Activated CD8-positive, alpha-beta memory T cell treated with anti-CD3 and anti-CD28 coated beads, Interleukin-2, amount 10 ng/mL, durations not matched to agents 7 days and 5 days (primary cell): ENCODE measurements at places on chromosomes 4 and X.
A peak's percentile ranks its signal among the peaks of the same experiment; 100 is the strongest.

GRCh38 chr4:20883231-20883630 lies 183.0 kb downstream of the PACRGL start:
- DNase-seq: no peak
- no peaks in the 10 kb centered on the region for H3K36me3 ChIP-seq
- H3K27me3 ChIP-seq: no peaks in the 10 kb centered on the region
- H3K4me1 ChIP-seq: no peaks in the 10 kb centered on the region
- H3K4me3 ChIP-seq: no peak overlapping the region
- H3K27ac ChIP-seq: no peak overlapping the region

DNA sequence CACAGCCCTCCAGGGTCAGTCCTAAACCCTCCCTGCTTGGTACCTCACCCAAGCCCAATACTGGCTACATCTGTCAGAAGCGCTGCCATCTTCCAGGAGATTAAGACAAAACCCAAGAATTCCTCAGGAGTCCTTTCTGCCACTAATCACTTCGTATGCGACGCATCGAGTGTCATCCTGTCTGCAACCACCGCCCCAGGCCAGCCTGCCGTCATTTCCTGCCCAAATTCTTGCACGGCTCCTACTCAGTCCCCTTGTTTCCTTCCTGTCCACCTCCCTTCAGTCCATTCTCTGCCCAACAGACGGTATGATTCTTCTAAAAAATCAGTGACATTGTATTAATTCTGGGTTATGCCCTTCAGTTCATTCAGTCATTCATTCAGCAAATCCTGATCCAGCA lies 113.6 kb downstream of the NFKB1 start:
- H3K27ac ChIP-seq: peak overlapping the region; percentile 94
- H3K4me3 ChIP-seq: peak overlapping the region; percentile 81
- DNase-seq: peak; percentile 83
- no peaks in the 10 kb centered on the region for H3K27me3 ChIP-seq
- peaks cover 69% of the 10 kb centered on the region for H3K36me3 ChIP-seq
- H3K4me1 ChIP-seq: peaks cover 74% of the 10 kb centered on the region

DNA sequence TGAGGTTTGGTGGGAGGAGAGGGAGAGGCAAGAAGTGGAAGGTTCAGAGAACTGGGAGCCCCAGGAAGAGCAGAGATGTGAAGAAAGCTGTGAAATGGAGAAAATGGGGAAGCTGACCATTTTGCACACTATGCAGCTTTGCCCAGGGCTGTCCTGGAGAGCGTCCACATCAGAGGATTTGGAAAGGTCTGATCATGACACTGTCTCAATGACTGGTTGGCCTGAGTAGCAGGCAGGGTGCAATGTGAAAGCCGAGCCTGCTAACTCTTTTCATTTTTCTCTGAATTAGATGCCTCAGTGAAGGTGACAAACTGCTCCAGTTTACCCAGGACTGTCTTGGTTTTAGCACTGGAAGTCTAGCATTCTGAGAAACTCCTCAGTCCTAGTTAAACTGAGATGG lies 330.1 kb upstream of the RPS6KA3 start:
- H3K36me3 ChIP-seq: no peaks in the 10 kb centered on the region
- no peak for DNase-seq
- H3K4me3 ChIP-seq: no peak overlapping the region
- peaks cover 3% of the 10 kb centered on the region for H3K27me3 ChIP-seq
- peak overlapping the region; percentile 52 for H3K27ac ChIP-seq
- peaks cover 20% of the 10 kb centered on the region for H3K4me1 ChIP-seq

DNA sequence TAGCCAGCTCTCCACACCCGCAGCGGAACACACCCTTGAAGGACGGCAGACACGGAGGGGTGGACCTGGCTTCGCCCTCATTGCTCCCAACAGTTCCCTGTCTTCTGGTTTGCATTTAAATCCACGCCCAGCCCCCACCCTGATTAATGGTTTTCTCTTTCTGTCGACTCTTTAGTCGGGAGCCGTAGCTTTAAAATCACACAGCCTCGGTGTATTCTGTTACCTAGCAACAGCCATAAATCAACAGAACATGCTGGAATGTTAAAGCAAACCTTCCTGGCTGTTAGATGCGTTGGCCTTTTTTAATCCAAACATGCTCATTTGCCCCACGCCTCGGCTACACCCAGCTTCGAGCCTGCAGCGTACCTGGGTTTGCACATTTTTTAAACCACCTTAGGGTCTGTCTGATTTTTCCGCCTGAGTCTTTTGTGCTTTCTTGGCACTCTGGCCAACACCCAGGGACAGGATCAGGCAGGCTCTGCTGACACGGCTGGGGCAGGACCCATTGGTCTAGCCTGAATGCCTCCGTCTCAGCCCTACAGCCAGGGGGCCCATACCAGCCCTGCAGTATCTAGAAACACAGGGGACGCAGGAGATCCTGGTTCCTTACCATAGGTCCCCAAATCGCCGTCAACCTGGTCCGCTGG lies 21.4 kb upstream of the PPP2R2C start:
- no peaks in the 10 kb centered on the region for H3K36me3 ChIP-seq
- DNase-seq: no peak
- H3K27me3 ChIP-seq: peaks cover 13% of the 10 kb centered on the region
- H3K4me3 ChIP-seq: no peak overlapping the region
- no peaks in the 10 kb centered on the region for H3K4me1 ChIP-seq

DNA sequence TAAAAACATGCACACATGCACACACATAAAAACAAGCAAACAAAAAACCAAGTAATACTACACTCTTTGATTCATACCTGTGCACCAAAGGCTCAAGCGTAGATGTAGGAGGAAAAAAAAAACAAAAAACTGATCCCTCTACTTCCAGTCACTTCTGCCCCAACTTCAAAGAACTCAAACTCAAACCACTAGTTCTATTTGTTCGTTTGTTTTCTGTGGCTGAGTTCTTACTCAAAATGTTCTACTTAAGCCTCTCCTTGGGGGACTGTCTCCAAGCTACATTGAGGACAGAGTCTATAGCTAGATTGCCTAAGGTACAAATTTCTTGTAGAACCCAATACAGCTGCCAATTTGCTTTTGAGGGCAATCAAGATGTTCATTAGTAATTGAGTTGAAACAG lies 171.0 kb upstream of the ATOH1 start:
- no peak for DNase-seq
- H3K4me3 ChIP-seq: no peak overlapping the region
- H3K27me3 ChIP-seq: no peaks in the 10 kb centered on the region
- no peak overlapping the region for H3K27ac ChIP-seq

- H3K4me1 ChIP-seq: peaks cover 16% of the 10 kb centered on the region
- peaks cover 5% of the 10 kb centered on the region for H3K36me3 ChIP-seq
- H3K27ac ChIP-seq: no peak overlapping the region
- DNase-seq: no peak
These were observed 75.6 kb downstream of the LRBA start for GRCh38 chr4:150939530-150939929.

- peaks cover 19% of the 10 kb centered on the region for H3K4me1 ChIP-seq
- peaks cover 2% of the 10 kb centered on the region for H3K36me3 ChIP-seq
- H3K4me3 ChIP-seq: no peak overlapping the region
- DNase-seq: peak; percentile 95
These were observed 597 bp upstream of the NUDT6 start for GRCh38 chr4:122922877-122923511.

GRCh38 chr4:108029016-108029720 lies 39.5 kb downstream of the HADH start:
- DNase-seq: peak; percentile 53
- peak overlapping the region; percentile 74 for H3K27ac ChIP-seq
- H3K4me1 ChIP-seq: peaks cover 27% of the 10 kb centered on the region
- peaks cover 39% of the 10 kb centered on the region for H3K36me3 ChIP-seq
- no peak overlapping the region for H3K4me3 ChIP-seq

DNA sequence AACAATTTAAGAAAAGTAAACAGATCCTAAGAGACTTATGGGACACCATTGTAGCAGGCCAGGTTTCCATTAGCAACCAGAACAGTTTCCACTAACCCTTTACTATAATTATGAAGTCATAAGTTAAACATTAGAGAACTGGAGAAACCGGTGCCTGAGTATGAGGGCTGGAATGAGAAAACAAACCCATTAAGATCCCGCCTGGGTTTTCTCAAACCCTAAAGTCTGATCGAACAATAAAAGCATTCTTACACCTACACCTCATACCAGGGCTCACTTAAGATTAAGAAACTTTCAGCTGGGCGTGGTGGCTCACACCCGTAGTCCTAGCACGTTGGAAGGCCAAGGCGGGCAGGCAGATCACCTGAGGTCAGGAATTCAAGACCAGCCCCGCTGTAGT lies 13.7 kb upstream of the DHX15 start:
- peaks cover 4% of the 10 kb centered on the region for H3K4me1 ChIP-seq
- H3K4me3 ChIP-seq: no peak overlapping the region
- no peak overlapping the region for H3K27ac ChIP-seq

DNA sequence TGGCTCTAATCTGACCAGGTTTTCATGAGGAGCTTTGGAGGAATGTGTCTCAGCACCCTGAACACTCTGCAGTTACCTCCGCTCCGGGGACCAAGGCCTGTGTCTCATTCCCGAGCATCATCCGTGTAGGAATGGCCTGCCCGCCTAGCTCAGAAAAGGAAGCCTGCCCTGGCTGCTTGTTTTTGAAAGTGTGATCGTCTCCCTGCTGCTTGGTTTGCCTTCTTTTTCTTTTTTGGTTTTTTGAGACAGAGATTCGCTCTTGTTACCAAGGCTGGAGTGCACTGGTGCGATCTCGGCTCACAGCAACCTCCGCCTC lies 73.3 kb downstream of the CRLF2 start:
- no peak overlapping the region for H3K27ac ChIP-seq
- H3K4me3 ChIP-seq: no peak overlapping the region
- no peaks in the 10 kb centered on the region for H3K27me3 ChIP-seq
- no peaks in the 10 kb centered on the region for H3K4me1 ChIP-seq
- H3K36me3 ChIP-seq: no peaks in the 10 kb centered on the region
- no peak for DNase-seq

GRCh38 chrX:54076903-54077302 lies 32.6 kb upstream of the PHF8 start:
- no peaks in the 10 kb centered on the region for H3K4me1 ChIP-seq
- H3K27me3 ChIP-seq: no peaks in the 10 kb centered on the region
- no peak for DNase-seq
- no peak overlapping the region for H3K4me3 ChIP-seq

GRCh38 chr4:173513651-173514050 lies 16.4 kb downstream of the HAND2 start:
- H3K4me3 ChIP-seq: no peak overlapping the region
- no peak for DNase-seq
- H3K27ac ChIP-seq: no peak overlapping the region
- H3K36me3 ChIP-seq: peaks cover 5% of the 10 kb centered on the region
- H3K27me3 ChIP-seq: peaks cover 96% of the 10 kb centered on the region
- H3K4me1 ChIP-seq: peaks cover 11% of the 10 kb centered on the region

- no peaks in the 10 kb centered on the region for H3K4me1 ChIP-seq
- DNase-seq: no peak
- no peak overlapping the region for H3K4me3 ChIP-seq
- H3K36me3 ChIP-seq: no peaks in the 10 kb centered on the region
- H3K27ac ChIP-seq: no peak overlapping the region
These were observed 1038.6 kb downstream of the STPG2 start for GRCh38 chr4:97104666-97105065.

GRCh38 chr4:145736241-145736831 lies 56.4 kb downstream of the C4orf51 start:
- H3K4me1 ChIP-seq: peaks cover 28% of the 10 kb centered on the region
- H3K27ac ChIP-seq: no peak overlapping the region
- no peaks in the 10 kb centered on the region for H3K36me3 ChIP-seq
- no peak overlapping the region for H3K4me3 ChIP-seq
- peaks cover 7% of the 10 kb centered on the region for H3K27me3 ChIP-seq
- DNase-seq: no peak

DNA sequence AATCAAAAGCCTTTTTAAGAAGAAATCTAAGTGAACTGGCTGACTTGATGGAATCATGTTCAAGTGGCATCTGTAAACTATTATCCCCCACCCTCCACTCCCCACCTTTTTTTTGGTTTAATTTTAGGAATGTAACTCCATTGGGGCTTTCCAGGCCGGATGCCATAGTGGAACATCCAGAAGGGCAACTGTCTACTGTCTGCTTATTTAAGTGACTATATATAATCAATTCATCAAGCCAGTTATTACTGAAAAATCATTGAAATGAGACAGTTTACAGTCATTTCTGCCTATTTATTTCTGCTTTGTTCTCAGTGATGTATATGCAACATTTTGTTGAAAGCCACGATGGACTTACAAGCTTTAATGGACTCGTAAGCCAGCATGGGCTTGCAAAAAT lies 162.3 kb downstream of the STIM2 start:
- H3K36me3 ChIP-seq: peaks cover 29% of the 10 kb centered on the region
- no peaks in the 10 kb centered on the region for H3K27me3 ChIP-seq
- no peak overlapping the region for H3K4me3 ChIP-seq
- H3K27ac ChIP-seq: no peak overlapping the region
- peaks cover 6% of the 10 kb centered on the region for H3K4me1 ChIP-seq

DNA sequence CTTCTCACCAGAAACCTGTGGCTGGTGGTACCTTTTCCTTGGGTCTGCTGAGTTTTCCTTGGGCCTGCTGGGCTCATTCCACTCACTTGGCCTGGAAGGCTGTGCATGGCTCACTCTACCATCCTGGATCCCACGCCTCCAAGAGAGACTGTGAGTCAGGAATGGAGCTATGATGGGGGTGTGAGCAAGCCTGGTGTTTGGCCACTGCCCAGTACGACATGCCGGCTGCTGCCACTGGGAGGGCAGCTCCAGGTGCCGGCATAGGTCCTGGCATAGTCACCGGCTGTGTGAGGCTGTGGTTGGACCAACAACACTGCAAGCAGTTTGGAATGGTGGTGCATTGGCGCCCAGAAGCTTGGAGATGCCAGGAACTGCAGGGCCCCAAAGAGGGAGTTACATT lies 721.7 kb downstream of the PCDH18 start:
- no peak overlapping the region for H3K27ac ChIP-seq
- H3K27me3 ChIP-seq: no peaks in the 10 kb centered on the region
- H3K4me1 ChIP-seq: no peaks in the 10 kb centered on the region
- H3K4me3 ChIP-seq: no peak overlapping the region

- DNase-seq: no peak
- H3K27ac ChIP-seq: no peak overlapping the region
- H3K27me3 ChIP-seq: peaks cover 16% of the 10 kb centered on the region
- no peaks in the 10 kb centered on the region for H3K36me3 ChIP-seq
- no peaks in the 10 kb centered on the region for H3K4me1 ChIP-seq
These were observed 15.8 kb downstream of the TBC1D9 start for GRCh38 chr4:140740422-140740821.

- peaks cover 46% of the 10 kb centered on the region for H3K4me1 ChIP-seq
- H3K27ac ChIP-seq: peak overlapping the region; percentile 100
- H3K27me3 ChIP-seq: no peaks in the 10 kb centered on the region
- peaks cover 20% of the 10 kb centered on the region for H3K36me3 ChIP-seq
These were observed 1.4 kb downstream of the SEL1L3 start for GRCh38 chr4:25861280-25861950.

DNA sequence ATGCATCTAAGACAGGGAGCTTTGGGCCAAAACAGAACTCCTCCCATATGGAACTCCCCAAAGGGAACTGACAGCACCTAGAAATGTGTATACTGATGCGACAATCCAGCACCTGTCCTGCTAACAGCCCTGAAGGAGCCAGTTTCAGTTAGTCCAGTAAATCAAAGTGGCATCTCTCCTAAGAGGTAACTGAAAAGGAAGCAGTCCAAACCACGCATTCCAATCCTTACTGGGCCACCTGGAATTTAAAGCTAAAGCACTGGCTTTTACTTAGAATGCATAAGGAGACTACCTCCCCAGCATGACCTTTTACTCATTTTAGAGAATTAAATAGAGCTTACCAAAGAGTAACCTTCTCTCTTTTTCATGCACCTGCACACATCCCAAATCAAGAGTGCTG lies 586.8 kb upstream of the PITX2 start:
- no peaks in the 10 kb centered on the region for H3K27me3 ChIP-seq
- H3K27ac ChIP-seq: no peak overlapping the region
- no peak for DNase-seq
- no peak overlapping the region for H3K4me3 ChIP-seq

- H3K27ac ChIP-seq: no peak overlapping the region
- no peak for DNase-seq
- H3K4me3 ChIP-seq: no peak overlapping the region
- H3K27me3 ChIP-seq: no peaks in the 10 kb centered on the region
These were observed 1114.9 kb downstream of the C4orf33 start for GRCh38 chr4:130210864-130211263.
